ENCODE measurements at places on chromosomes 13 and 19.

- DNase-seq = no peak
These were observed 24.4 kb upstream of the KCTD15 start for GRCh38 chr19:33772102-33772857.

GRCh38 chr13:77536358-77536757, 852 bp downstream of the SCEL start:
- DNase-seq = no peak

GRCh38 chr13:24148414-24149235, 11.9 kb upstream of the SPATA13 start:
- DNase-seq = no peak

DNA sequence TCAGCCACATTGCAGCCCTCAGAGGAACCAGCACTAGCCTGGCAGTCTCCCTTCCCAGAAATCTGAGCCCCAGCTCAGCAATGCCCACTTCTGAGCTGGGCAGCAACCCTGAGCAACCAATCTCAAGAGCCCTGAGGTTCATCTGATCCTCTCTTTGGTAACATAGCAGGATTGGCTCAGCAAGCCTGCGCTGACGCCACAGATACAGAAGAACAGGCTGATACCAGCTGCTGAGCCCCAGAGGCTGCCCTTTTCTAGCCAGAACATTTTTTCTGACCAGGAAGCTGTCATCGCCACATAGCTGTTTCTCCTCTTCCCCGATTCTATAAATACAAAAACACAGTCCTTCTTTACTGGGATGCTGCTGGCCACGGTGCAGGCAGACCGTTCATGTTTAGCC, 59.8 kb downstream of the TRPM4 start:
- DNase-seq = no peak

GRCh38 chr13:33184530-33184929, 101.0 kb downstream of the STARD13 start:
- DNase-seq = no peak

- DNase-seq = no peak
These were observed 13.9 kb upstream of the DACH1 start for GRCh38 chr13:71880753-71881541.

- no peak for DNase-seq
These were observed 167.5 kb upstream of the TMTC4 start for GRCh38 chr13:100842136-100842535.

DNA sequence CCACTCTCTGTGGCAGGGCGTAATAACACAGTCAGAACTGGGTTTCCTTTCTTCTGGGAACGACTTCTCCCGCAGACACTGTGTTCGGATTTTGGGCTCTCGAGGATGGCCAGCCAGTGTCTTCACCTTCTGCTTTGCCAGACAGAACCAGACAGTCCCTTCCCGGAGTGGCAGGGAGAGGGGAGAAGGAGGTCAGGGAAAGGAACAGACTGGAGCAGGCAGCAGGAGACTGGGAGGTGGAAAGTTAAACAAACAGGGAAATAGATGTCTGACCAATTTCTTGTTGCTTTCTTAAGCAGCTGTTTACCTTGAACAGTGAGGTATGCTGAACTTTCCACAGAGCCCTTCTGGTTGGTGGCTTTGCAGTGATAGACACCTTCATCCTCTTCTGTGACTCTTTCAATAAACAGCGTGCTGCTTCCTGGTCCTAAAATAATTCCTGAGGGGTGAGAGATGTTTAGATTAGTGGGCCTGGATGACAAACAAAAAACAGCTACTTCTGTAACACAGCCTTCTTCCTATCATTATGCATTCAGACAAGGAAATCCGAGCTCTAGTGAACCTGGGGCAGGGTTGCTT, 137.6 kb downstream of the FLT1 start:
- no peak for DNase-seq

GRCh38 chr13:85825454-85825853, 26.2 kb upstream of the SLITRK6 start:
- no peak for DNase-seq

DNA sequence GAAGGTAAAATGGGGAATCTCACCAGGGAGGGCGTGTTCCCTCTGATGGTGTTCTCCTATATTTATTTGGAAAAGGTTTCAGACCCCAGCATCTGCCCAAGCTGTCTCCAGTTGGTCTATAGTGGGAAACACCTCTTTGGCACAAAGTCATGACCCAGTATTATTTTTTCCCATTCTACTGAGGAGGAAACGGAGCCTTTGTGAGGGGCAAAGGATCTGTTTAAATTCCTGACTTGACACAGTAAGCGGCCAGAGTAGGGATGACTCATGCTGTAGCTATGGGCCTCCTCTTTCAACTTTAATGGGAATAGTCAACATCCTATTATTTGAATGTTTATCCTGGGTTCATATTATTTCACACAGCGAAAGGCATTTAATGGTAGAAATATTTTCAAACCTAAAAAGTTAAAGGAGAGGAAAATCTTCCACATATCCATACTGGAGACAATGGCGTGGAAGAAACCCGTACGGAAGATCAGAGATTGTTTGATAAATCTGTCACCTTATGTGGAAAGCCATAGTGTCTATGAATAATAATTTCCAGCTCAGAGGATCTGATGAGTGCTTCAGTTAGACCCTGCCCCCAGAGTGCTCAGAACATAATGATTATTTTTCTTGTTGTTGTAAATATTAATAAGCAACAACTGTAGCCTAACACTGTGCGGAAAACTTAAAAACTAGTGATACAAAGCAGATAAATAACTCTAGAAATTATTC, 126.0 kb downstream of the FOXO1 start:
- no peak for DNase-seq

- DNase-seq = no peak
These were observed 6.7 kb downstream of the SIGLEC14 start for GRCh38 chr19:51639916-51640315.

DNA sequence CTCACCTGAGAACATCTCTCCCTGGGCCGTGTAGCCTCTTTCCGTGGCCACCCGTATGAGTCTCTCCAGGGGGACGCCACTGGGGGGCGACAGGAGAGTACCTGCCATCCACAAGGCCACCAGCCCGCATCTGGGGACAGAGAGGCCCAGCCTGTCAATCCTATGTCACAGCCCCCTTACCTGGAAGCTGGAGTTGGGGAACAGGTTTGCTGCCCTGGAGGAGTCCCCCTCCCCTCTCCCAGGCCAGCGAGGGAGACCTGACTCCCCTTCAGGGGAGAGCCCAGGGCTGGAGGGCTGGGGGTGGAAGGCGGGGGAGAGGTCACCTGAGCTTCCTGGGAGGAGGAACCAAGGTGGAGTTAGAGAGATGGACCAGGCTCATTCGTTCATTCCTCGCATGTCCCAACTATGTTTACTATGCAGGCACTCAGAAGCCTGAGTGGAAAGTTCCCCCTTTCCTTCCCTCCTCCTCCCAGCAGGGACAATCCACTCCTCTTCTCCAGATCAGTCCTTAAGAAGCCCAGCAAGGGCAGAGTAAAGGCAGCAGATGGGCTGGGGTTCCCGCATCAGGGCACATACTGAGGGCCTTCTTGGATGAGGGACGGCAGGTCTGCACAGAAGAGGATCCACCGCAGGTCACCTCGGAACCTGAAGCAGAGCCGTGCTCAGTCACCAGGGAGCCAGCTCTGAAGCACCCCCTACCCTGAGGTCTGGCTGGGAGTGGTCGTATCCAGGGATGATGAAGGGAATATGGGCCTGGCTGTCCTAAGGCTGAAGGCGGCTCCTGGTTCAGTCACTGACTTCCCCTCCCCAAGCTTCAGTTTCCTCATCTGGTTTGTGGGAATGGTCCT, 5.5 kb downstream of the ACTMAP start:
- DNase-seq = no peak

DNA sequence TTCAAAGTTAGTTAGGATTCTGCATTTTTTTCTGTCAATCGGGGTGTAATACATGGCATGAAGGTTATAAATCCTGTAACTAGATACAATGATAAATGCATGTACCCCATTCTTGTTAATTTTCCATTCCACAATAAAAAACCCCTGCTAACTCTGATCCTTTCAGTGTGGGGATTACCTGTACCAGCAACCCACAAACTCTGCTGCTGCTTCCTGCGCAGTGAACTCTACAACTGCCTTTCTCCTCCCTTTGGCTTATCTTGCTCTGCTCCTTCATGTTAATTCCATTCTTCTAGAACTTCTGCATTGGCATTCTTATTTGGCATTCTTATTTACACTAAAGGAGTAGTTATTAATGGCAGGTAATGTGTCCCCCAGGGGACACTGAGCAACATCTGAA, 273.1 kb downstream of the KLF12 start:
- DNase-seq = no peak

DNA sequence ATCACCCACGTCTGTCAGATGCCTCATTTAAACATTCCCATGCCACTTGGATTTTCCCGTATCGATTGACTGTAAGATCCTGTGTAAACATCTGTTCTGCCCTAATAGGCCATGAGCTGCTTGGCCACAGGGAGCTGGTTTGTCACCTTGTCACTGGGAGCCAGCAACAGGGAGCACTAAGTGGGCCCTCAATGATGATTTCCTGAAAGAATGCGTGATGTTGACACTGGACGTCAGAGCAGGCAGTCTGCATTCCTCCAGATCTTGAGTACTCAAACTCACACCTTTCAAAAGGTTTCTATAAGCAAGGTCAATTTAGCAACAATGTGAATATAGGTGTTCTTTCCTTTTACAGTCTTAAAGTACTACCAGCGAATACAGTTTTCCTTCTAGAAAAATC, 78.8 kb downstream of the TUBGCP3 start:
- DNase-seq = no peak

- peak; percentile 18 for DNase-seq
These were observed 4.2 kb downstream of the LIPE start for GRCh38 chr19:42422901-42423461.

- DNase-seq = peak; percentile 40
These were observed 622 bp upstream of the FXYD5 start for GRCh38 chr19:35153701-35154524.

- DNase-seq = no peak
These were observed 169.6 kb upstream of the SOX1 start for GRCh38 chr13:111897178-111897845.

GRCh38 chr13:83845106-83845505, 37.2 kb downstream of the SLITRK1 start:
- no peak for DNase-seq

DNA sequence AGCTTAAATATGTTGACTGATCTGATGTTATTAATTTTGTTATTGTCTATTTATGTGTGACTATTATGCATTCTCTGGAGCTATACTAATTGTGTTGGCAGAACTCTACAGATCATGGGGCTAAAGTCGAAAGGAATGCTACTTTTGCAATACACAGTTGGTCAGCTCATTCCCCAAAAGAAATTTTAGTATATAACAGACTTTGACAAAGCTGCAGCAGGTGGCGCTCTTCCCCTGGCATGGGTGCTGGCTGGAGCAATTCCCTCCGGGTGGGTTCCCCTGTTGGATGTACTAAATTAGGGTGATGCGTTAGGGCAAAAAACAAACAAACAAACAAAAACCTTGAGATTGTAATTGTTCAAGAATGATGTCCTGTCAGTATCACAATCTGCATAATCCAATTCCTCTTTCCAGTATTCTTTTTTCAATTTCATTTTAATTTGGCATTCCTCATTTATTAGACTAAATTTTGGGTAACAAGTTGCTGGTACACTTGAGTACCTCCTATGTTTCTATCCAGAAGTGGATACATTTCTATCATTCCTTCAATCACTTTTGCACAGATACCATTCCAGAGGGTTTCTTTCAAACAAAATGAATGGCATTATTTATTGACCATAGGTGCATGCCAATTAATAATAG, 322.8 kb upstream of the EDNRB start:
- no peak for DNase-seq

- DNase-seq = peak; percentile 9
These were observed 16.1 kb upstream of the USP29 start for GRCh38 chr19:57103573-57104277.

DNA sequence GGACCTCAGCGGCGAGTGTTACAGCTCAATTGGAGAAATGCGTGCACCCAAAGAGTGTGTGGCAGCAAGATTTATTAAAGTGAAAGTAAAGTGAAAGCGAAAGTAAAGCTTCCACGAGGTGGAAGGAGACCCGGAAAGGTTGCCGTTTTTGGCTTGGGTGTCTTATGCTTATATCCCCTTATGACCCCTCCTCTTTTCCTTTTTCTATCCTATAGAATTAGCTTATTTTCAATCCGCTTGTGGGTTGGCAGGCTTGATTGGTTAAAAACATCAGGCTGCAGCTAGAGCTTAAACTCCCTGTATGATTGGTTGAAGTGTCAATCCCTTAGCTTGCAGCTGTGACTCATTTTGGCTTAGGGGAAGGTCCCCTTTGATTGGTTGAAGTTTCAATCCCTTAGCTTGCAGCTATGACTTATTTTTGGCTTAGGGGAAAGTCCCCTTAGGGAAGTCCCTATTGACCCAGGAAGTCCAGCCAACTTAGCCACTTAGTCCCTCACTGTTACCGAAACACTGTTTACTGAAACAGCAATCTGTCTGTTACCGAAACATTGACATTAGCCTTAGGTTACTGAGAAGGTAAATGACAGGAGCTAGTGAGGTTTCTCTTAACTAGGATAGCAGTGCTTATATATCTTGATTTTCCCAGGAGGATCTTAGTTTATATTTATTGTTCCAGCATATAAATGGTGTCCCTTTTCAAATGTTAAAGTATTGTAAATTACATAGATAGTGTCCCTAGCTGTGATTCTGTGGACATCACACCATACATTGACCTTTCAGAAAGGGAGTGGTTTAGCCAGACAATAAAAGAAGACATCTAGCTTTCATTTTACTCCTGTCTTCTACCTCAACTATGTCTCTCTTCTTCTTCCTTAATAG, 575.8 kb downstream of the DACH1 start:
- DNase-seq = no peak

- no peak for DNase-seq
These were observed 881 bp downstream of the ARHGAP33 start for GRCh38 chr19:35776102-35776788.

GRCh38 chr13:23671377-23671776, 101.2 kb downstream of the TNFRSF19 start:
- no peak for DNase-seq

DNA sequence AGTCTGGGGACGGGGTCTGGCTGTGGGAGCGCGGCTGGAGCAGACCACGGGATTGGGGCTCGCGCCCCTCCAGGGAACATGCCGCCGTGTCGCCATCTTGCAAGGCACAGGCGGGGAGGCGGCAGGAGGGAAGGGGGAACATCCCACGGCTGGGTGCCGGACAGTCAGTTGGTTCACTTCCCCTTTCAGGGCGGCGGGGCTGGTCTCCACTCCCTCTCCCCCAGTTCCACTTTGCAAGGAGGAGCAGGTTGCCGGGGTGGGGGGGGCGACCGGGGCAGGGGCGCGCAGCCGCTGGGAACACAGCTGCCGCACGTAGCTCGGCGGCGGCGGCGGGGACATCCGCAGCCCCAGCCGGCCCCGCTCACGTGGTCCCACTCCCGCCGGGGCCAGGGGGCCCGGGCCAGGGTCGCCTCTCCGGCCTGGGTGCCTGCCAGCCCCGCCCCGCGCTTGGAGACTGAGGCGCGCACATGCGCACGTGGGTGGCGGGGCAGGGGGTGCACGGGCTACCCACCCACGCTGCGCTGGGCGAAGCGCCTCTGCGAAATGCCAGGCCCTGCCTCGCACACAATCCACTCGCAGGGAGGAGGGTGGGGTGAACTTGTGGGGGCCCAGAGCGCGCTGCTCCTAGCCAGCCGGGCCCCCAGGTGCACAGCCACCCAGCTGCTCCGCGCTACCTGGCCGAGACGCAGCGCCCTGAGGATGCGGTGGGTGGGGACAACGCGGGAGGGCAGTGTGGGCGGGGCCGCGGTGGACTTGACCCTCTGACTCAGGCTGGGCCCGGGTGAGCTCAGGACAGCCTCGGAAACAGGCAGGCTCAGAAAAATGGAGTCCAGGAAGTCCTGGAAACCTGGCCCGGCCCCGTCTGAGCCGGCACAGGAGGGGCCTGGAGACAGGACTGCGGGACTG, 6.4 kb downstream of the KLF16 start:
- DNase-seq = no peak
